ENCODE measurements at places on chromosomes 6 and 20.

DNA sequence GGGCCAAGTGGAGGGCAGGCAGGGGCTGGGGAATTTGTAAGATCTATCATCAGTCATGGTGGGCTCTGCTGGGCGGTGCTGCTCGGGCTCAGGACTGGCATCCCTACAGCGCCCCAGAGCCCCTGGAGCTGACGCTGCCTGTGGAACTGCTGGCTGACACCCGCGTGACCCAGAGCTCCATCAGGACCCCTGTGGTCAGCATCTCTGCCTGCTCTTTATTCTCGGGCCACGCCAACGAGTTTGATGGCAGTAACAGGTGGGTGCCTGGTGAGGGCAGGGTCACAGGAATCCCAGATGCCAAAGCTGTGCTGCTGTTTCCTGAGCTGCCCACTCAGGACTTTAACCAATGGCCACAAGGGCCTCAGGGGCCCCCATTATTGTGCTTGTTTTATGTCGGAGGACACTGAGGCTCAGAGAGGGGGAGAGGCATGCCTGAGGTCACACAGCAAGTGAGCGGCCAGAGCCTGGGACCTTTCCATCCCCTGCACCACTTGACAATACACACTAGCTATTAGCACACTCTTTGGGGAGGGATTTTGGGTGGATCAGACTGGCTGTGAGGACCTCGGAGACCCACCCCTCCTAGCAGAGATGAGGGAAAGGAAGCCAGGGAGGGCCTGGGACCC lies 6.3 kb downstream of the BPIFB2 start:
- no peak for DNase-seq

- no peak for DNase-seq
These were observed 33.1 kb upstream of the MCUR1 start for GRCh38 chr6:13847326-13848050.

- no peak for DNase-seq
These were observed 2.4 kb upstream of the BPIFA2 start for GRCh38 chr20:33165416-33166055.

GRCh38 chr20:1803061-1803931 lies 91.9 kb upstream of the SIRPA start:
- peak; percentile 85 for DNase-seq

DNA sequence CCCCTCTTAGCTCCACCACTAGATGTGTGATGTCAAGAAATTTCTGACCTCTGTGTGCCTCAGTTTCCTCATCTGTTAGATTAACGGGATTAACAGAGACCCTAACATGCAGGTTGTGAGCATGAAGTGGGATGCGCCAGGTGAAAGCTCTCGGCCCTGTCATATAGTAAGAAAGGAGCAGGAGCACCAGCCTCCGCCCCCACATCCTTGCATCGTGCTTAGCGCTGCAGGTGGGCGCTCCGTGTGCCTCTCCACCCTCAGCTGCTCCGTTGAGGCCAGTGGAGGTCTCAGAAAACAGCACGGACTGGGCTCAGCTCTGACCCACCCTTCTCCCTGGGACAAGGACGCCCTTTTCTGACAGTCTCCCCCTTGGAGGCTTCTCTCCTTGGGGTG lies 63.4 kb downstream of the TCP11 start:
- no peak for DNase-seq

- DNase-seq: no peak
These were observed 81.3 kb downstream of the CDH26 start for GRCh38 chr20:60039526-60039925.

DNA sequence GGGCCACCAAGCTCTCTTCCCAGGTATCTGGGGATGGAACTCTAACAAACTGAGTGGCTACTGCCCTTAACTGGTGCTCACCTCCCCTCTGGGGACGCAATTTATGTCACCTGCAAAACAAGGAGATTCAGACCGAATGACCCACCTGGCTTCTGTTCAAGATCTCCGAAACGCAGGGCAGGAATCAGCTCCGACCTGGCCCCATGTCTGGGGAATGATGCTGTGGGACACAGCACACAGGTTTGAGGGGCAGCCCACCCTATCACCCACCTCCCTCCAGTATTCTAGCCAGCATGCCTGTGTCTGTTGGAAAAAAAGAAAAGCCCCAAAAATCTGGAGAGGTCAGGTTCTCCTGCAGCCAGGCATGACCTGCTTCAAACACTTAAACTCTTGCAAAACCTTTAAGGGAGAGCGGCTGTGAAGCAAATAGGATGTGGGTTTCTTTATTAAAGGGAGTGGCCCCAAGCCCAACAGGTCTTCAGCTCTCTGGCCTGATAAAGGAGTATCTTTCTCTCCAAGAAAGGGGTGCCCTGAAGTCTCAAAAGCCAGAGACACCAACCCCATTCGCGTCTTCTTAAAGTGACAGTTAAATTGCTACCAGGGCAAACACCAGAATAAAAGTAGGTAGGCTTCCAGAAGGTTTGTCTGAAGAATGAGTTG lies 6.4 kb downstream of the PREX1 start:
- no peak for DNase-seq

- DNase-seq: no peak
These were observed 725.4 kb upstream of the EPHA7 start for GRCh38 chr6:94144807-94145206.

GRCh38 chr6:131288214-131288613 lies 152.9 kb downstream of the AKAP7 start:
- DNase-seq: no peak

DNA sequence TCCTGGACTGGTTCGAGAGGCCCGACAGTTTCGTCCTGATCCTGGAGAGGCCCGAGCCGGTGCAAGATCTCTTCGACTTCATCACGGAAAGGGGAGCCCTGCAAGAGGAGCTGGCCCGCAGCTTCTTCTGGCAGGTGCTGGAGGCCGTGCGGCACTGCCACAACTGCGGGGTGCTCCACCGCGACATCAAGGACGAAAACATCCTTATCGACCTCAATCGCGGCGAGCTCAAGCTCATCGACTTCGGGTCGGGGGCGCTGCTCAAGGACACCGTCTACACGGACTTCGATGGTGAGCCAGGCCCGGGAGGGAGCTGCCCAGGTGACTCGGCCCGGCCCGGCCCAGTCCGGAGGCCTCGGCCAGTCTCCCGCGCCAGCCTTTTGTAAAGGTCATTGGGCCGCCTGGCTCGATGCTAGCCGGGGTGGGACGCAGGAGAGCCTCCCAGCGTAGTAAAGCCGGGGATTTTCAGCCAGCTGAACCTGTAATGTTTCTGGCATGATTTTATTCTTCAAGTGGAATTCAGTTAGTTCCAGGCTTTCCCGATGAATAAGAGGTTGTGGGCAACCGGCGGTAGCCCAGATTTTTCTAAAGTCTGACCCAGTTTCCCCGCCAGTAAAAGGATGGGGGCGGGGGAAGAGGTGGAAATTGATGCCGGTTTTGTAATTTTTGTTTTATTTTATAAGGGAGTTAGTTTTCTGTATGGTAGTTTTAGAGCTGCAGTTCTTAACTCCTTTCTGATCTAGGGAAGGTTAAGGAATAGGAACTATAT lies 1.4 kb downstream of the PIM1 start:
- peak; percentile 70 for DNase-seq

DNA sequence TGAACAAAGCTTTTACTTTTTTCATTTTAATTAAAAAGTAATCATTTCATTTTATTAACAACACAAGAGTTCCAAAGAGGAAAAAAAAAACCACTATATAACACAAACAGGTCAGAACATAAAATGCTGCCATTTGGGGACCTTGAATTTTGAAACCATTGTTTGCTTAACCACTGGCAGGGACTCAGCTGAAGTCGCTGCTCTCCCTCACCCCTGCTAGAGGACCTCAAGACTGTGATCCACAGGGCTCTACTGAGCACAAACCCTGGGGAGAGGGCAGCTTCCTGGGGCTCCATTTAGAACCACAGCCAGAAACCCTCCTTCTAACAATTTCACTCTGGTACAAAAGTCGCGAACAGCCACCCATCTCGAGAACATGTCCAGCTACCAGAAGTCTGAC lies 28.8 kb downstream of the NCOA5 start:
- no peak for DNase-seq

- peak; percentile 46 for DNase-seq
These were observed 71.3 kb downstream of the TRERF1 start for GRCh38 chr6:42380228-42380979.

DNA sequence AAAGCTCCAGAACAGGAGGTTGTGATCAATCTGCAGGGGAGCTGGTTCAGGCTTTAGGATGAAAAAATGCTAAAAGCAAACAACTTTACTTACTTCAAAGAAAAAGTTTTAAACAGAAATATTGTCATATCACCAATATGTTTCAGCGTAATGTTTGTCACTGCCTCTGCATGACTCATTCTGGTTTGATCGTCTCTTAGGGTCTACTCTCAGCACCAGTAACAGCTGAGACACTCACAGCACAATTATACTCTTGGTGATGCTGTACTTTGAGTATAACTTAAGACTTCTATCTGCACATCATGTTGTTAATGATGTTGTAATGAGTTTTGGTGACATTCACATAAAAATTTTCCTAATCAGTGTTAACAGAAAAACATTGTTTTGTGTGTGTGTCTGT lies 665.4 kb downstream of the EPM2A start:
- DNase-seq: no peak

DNA sequence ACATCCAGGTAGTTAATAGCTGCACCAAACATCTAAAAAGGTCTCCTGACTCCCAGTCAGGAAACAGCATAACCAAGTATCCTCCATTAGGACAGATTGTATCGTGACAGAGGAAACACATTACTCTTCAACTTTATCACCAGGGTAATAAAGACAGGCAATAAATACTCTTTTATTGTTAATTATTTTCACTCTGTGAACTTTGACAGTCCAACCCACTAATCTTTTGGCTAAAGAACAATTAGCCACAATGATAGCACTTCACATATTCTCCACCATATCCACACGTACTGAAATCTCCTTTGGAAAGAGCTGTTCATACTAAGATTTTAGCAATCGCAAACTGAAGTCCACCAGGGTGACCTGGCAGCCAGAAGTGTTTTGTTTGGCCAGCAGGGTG lies 46.4 kb downstream of the ARHGAP18 start:
- no peak for DNase-seq

DNA sequence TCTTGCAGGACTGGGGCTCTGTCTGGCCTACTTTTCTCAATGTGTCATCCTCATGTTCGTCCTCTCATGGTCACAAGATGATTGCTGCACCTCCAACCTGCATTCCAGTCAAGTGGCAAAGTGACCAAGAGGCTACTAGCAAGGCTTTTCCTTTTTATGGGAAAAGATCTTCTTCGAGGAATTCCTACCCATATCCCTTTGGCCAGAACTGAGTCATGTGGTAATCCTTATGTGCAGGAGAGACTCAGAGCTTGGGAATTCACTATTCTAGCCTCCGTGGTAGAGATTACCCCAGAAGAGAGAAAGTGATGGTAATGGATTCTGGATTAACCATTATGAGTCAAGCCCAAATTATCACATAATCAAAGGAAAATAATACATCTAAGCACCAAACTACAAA lies 162.7 kb downstream of the KCNQ5 start:
- no peak for DNase-seq

GRCh38 chr6:53162606-53163005 lies 14.0 kb upstream of the GCM1 start:
- DNase-seq: no peak

- DNase-seq: no peak
These were observed 273.4 kb upstream of the SASH1 start for GRCh38 chr6:148069256-148069655.

GRCh38 chr6:136089876-136090275 lies 160.2 kb downstream of the MTFR2 start:
- DNase-seq: no peak

GRCh38 chr6:107699254-107699653 lies 124.9 kb downstream of the SCML4 start:
- no peak for DNase-seq

DNA sequence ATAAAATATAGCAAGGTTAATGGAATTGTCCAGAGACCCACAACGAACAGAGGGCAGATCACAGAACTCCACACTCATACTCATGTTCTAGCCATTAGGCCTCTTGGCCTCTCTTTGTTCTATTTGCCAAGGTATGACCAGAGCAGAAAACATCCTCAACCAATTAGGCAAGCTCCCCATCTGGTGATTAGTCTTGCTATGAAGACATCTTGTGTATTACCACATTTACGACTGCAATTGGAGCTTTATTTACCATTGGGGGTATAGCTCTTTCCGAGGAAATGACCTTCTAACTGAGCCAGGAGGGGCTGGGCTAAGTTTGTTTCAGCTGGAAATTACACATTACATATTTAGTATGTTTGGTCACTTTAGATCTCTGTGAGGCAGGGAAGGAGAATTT lies 593.9 kb downstream of the CD109 start:
- peak; percentile 29 for DNase-seq

- DNase-seq: no peak
These were observed 127.6 kb downstream of the KIF13A start for GRCh38 chr6:17859846-17860245.

- DNase-seq: no peak
These were observed 93.0 kb downstream of the BCAS1 start for GRCh38 chr20:53977391-53977790.

DNA sequence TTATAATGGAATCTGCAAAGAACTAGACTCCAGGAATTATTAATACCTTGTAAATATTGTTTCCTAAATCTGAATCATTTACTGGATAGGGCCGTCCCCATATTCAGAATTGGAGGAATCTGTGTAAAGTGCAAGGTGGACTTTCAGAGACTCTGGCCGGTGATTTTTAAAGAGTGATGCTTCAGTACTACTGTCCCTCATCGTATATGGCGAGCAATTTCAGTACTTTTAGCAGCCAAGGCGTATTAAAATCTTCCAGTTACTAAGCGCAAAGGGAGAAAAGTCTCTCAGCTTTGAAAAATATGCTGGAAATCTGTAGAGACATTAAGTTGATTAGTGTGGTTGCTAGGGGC lies 483 bp downstream of the SMIM26 start:
- DNase-seq: no peak

- DNase-seq: no peak
These were observed 161.4 kb upstream of the FLRT3 start for GRCh38 chr20:14498772-14499171.

GRCh38 chr6:123091896-123092271 lies 95.8 kb downstream of the CLVS2 start:
- no peak for DNase-seq

DNA sequence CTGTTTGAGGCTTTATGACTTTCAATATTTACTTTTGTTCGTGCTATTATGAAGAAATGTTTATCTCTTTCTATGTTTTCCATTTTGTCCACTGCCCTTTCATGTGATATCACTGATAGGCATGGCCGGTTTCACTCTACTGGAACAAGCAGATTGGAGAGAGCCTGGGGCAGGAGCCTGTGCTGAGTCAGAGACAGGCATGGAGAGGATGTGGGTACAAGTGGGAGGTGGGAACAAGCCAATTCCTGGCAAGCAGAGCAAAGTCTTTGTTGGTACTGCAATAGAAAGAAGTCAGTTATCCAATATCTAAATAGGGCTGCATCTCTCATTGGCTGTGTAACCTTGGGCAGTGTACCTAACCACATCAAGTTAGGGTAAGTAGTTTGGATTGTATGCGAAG lies 545.6 kb upstream of the MAP3K7 start:
- DNase-seq: no peak

- DNase-seq: no peak
These were observed 465.2 kb downstream of the PHF3 start for GRCh38 chr6:64100702-64101303.

DNA sequence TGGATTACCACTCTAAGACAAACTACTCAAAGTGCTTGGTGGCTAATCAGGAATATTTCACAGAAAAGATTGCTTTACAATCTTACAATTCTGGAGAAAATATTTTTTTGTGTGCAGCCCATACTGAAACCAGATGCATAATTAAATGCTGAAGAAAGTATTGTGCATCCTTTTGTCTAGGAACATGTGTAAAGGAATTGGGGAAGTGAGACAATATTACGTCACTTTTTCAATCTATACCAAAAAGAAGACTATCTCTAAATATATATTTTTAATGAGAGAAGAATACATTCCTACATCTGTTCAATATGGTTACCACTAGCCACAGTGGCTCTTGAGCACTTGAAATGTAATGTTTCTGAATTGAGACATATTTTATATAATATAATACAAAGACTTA lies 992.5 kb upstream of the ADGRB3 start:
- no peak for DNase-seq

Measured in stomach (tissue), 19 donors.